ENCODE measurements at places on chromosomes 5 and 9. TPM values are rescaled to one million over a fixed set of nuclear protein-coding genes. Genes with fewer than 3 reads are reported as not detected.

The TTLL11 gene
- 14.2 TPM for total RNA-seq

The NR6A1 gene
- total RNA-seq: 3.3 TPM

The FOXD4 gene
- total RNA-seq: 0.45 TPM

The ZCCHC9 gene
- total RNA-seq: 19.2 TPM

The DAB2 gene
- 151 TPM for total RNA-seq

DNA sequence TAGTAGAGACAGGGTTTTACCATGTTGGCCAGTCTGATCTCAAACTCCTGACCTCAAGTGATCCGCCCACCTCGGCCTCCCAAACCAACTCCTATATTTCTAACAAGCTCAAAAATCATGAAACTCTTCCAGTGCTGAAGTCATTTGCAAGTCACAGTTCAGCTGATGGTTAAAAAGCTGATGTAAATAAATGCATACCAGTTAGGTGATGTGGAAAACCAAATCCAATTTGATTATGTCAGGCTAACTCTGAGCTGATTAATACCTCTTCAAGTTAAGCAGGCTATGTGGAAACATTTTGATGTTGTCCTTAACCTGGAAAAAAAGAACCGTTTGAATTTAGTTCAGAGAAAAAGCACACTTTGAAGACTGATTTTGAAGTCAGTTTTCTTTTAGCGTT, 51.0 kb downstream of the TMEM252 start:
- DNase-seq: no peak

DNA sequence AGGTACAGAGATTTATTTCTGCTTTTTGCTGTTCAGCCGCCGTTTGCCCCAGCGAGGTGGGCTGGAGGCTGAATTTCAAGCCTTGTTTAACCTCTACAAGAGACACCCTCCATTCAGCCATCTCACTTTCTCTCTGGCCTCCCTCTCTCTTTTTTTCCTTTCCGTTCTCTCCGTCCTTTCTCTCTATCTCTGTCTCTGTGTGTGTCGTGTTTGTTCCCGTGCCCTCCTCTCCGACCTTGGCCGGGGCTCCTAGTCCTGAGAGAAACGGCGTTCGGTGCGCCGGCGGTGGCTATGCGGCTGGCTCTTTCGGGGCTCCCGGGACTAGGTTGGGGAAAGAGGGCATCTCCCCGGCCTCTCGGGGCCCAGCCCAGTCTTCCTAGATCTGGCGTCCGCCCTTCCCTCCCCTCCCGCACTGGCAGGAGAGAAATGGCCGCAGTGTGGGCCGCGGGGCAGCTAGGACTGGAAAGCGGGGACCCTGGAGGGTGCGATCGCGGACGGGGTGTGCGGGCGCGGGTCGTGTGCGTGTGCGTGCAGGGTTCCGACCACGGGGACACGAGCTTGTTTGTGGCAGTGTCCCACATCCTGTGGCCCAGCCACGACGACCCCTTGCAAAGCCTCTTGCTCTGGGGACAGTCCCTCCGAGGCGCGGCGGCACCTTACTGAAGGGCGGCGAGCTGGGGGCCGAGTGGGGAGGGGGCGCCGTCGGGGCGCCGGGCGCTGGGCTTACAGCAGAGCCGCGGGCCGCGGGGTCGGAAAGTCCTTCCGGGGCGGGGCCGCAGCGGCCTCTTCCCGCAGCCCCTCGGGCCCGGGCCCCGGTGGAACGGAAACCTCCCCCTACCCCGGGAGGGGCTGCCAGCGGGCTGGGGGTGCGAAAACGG, 5.7 kb downstream of the LHX2 start:
- no peak for DNase-seq

DNA sequence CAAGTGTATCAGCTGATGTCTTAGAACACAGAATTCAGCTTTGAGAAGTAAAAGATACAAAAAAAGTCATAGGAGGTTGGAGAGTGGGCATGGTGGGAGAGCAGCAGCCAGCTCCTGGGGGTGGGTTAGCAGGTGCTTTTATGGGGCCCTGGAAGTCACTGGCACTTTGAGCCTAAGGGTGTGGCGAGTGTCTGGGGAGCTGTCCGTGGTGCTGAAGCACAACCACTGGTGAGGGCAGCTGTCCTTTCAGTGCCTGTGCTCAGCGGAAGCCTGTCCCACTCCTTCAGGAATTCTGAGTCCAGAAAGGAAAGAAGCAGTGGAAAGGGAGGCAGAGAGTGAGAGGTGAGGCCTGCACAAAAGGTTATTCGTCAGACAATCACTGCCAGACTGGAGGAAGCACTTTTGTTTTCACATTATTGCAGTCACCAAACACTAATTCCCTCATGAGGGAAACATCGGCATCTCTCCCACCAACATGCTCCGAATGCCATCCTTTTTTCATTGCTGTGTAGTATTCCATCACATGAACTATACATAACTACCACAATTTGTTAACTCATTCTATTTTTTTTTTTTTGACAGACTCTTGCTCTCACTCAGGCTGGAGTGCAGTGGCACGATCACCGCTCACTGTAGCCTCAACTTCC, 59.4 kb upstream of the RAPGEF1 start:
- DNase-seq: peak; percentile 66

- no peak for DNase-seq
Measured at GRCh38 chr5:122259995-122260394, 52.0 kb upstream of the SNCAIP start.

DNA sequence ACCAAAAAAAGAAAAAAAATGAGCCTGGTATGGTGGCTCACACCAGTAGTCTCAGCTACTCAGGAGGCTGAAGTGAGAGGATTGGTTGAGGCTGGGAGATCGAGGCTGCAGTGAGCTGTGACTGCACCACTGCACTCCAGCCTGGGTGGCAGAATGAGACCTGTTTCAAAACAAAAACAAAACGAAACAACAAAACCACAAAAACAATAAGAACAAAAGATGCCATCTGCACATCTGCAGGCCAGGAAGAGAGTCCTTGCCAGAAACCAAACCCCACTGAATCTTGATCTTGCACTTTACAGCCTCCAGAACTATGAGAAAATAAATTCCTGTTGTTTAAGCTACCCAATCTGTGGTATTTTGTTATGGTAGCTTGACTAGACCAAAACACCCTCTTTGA, 207.7 kb downstream of the YTHDC2 start:
- no peak for DNase-seq

GRCh38 chr5:171166766-171167165, 142.3 kb upstream of the TLX3 start:
- DNase-seq: no peak

DNA sequence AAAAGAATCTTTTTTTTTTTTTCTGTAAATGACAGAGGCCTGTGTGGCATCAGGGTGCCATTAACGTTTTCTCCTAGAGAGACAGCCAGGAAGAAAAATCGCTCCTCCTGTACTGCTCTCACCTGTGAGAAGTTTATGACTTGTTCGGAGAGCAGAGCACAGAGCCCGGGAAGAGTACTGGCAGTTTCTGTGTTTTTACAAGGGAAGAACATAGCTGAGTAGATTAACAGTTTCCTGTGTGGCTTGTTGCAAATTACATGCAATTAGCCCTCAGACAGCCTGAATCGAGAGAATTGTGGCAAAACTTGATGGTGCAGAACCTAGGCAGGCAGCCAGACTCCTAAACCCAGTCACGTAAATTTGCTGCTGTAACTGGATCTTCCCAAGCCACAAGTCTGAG, 32.1 kb downstream of the PRKACG start:
- DNase-seq: no peak

DNA sequence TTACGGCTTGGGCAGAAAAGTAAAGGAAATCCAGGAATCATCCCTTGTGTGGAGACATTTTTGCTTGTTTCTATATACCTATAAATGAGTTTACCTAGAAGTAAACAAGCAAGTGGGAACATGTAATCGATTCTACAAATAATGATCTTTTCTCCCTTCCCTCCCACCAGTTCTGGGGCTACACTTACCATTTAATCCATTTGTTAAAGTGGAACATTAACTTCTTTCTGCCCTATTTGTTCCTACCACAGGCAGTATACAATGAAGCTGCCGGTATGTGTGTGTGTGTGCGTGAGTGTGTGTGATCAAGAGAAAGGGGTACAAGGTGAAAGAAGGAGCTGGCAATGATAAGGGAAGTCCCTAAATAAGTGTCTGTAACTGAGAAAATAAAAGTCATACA, 26.4 kb upstream of the ELL2 start:
- no peak for DNase-seq

All from sciatic nerve (tissue), 2 donors.